NCI-H187 (cell line): ENCODE measurements at places on chromosomes 7 and 10.

- DNase-seq = no peak
Observed at GRCh38 chr10:17733620-17734019, 18.4 kb upstream of the TMEM236 start.

DNA sequence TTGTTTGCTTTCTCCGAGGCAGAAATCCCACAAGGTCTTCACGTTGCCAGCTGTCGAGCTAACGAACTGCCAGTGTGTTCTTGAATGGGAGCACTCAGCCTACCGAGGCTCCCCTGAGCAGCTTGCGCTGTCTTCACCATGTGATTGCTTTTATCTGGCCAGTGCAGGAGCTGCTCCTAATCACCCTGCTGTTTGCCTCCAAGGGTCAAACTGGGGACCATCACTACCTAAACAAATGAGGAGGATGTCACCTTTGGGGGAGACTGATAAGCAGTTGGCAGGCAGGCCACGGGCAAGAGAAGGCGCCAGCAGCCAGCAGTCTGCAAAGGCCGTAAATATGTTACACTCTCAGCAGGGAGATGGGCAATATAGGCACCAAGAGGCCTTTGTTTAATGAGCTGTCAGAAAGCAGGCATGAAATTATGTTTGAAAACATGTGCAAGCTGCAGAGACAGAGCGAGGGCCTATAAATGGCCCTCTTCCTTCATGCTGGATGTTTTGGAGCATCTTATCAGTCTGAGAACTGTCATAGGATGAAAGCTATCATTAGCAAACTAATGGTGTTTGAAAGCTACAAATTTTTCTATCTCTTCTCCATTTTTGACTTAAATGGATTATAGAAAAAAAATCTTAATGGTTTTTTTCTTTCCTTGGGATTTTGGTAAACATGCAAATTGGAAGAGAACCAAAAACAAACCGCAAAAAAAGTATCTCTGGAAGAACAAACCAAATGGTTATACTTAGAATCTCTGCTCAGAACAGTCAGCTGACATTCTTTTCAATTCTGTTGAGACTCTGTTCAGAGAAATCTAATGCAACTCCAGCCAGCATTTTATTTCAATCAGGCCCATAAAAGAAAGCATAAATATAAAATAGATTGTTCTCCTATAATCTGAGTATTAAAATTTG lies 267.3 kb upstream of the NPVF start:
- peak; percentile 30 for DNase-seq

- DNase-seq = no peak
Observed at GRCh38 chr10:49647554-49647953, 31.9 kb upstream of the C10orf53 start.

DNA sequence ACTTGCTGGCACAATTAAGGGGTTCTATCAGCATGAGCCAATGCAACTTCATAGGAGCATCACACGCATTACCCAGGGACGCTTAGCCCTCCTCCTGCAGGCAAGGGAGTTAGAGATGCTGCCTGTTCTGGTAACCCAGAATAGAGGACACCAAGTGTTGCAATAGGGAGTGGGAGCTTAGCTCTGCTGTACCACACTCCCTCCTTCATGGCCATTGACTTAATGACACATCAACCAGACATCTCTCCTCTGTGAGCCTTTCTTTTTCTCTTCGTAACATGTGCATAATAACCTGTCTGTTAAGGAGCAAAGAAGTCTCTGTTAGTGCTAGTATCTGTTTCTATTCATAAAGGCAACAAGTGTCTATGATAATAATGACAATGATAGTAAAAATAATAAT lies 282.4 kb downstream of the SORCS3 start:
- no peak for DNase-seq

DNA sequence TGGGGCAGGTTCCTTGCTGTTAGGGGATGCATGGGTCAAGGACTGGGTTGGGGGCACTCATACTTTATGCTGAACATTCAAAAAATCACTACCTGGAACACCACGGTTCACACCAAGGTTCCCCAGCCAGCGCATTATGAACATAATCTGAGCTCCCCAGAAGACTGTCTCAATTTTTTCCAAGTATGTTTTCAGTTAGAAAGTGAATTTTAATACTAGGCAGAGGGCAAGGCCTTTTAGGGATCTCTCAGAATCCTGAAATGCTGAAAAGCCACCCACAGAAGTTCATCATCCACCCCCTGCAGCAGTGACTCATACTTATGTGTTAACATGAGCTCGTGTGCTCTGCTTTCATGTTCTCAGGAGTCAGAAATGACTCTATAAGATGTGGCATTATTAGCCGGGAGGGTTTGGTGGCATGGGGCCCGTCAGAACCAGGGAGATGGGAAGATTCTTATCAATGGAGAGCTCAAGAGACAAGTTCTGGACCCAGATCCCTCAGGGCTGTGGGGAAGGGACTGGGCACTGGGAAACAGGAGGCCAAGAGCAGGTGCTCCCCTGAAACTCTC lies 185.2 kb upstream of the ITGB1 start:
- no peak for DNase-seq

GRCh38 chr7:140200061-140200989 lies 23.5 kb upstream of the KDM7A start:
- no peak for DNase-seq

- DNase-seq = no peak
Observed at GRCh38 chr7:53022893-53023292, 12.5 kb upstream of the POM121L12 start.

DNA sequence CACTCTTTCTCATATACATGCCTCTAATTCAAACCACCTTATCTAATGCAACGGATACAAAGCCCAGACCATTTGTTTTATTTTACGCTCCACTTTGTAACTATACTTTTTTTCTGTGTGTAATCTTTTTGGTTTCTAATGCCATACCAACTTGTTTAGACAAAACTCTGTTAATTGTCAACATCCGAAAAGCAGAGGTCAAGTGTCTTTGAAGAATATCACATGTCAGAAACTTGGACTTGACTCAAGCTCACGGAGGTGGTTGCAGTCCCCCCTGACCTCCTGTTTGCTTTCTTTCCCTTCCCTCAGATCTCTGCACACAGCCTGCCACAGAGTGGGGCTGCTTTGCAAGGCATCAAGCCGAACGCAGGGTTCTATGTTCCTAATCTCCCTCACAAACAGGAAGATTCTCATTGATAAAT lies 698.9 kb downstream of the PARD3 start:
- DNase-seq = no peak
